ENCODE measurements at places on chromosomes 6 and 20.
A peak's percentile ranks its signal among the peaks of the same experiment; 100 is the strongest.

DNA sequence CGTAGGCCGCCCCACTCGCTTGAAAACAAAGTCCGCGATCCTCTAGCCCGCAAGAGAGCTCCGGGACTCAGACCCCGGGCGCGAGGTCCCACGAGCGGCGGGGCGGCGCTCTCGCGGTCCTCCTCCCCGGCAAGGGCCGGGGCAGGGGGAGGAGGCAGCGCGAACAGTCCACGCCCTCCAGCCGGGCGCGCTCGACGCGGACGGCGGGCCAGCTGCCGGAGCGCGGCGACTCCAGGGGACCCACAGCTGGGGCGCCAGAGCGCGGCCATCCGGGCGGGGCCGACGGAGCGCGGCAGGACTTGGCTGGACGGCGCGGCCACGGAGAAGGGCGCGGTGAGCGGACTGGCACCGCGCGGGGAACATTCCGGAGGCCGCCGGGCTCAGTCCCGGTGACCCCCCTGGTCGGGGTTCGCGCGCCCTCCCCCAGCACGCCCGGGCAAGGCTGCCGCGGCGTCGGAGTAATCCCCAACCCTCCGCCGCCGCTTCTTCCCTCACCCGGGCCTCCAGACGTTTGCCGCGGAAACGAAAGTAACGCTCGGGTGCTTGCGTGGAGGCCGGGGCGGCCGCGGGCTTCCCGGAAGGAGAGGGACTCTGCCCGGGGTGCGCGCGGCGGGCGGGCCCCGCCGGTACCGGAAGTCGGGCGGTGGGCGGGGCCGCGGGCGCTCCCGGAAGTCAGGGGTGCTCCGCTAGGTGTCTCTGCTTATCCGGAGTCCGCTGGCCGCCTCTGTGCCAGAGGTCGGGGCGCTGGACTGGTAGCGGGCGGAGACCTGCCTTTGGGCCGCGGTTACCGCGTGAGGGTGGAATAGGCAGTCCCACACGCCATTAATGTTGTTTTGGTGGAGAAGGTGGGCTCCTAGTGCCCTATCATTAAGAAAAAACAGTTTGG is at the start of gene RIPK1:
RIPK1 (plus strand) TSS at position 166 of the 886 bp plus-strand sequence. CDS start 8,330 bp downstream, outside the sequence.
- peak; percentile 77 for DNase-seq

- no peak for DNase-seq
Measured at GRCh38 chr20:3390759-3391425, 16.6 kb downstream of the DNAAF9 start.

- DNase-seq, result no peak
Measured at GRCh38 chr20:45404438-45404837, 3.7 kb upstream of the DBNDD2 start.

GRCh38 chr6:49543087-49543858 is 7.2 kb upstream of the C6orf141 start:
- no peak for DNase-seq

GRCh38 chr20:17885544-17885943 is 83.0 kb downstream of the SNX5 start:
- no peak for DNase-seq

DNA sequence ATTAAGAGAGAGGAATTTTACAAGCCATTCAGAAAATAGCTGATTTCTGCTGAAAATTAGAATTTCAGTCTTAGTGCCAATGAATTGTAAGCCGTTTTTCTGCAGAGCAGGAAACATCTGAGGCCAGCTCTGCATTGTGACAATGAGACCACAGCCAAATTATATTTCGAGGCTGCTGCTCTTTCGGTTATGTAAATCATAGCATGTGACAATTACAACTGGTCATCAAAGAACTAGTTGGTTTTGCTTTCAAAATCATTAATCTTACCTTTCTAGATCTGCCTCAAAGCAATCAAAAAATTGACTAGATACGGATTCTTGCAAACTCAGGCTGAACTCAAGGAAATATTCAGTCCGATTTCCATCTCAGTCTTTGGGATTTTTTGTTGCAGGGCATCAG is 33.4 kb upstream of the INSM1 start:
- DNase-seq, result no peak

DNA sequence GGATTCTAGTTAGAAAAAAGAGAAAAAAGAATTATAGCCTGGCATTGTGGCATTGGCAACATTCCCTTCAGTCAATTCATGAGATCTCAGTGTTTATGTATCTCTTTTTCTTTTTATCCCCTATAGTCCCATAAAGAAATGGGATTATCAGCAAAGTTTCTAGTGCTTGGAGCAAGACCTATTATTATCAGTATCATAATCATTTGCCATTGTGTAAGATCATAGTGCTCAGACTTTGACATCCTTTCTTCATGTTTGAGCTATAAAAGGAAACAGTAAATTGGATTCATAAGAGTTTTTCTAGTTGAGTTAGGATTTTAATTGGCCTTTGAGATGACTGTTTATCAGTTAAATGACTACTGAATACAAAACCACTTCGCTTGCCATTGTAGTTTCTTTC is 295.6 kb downstream of the GRIK2 start:
- no peak for DNase-seq
